Retina (tissue), 1 donor: ENCODE measurements at places on chromosomes 4 and X.
A peak's percentile ranks its signal among the peaks of the same experiment; 100 is the strongest.

GRCh38 chrX:69207216-69207615 is 42.0 kb upstream of the PJA1 start:
- DNase-seq: no peak

- no peak for DNase-seq
Measured at GRCh38 chrX:116357329-116357728, 79.1 kb upstream of the SLC6A14 start.

DNA sequence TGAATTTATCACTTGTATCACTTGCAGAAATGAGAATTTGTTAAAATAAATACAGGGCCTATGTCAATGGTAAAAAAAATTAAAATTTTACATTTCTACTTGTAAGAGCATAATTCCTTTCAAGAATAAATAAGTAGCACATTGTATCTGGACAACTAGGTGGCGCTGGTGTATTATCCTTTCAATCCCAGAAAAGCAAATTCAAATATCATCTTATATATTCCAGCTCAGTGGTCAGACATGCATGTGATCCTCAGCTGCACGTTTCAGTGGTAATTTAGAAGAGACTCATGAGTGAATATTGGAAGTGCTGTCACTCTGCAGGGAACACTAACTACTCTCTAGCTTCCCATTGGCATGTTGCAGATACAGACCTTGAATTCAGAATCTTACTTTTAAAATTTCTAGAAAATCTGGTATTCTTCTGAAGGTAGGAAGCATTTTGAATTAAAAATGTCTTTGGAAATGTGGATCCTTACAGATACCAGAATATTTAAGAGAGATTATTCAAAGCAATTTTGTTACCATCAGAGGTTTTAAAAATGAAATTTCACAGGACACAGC is 1414.7 kb upstream of the TENM3 start:
- peak; percentile 54 for DNase-seq

DNA sequence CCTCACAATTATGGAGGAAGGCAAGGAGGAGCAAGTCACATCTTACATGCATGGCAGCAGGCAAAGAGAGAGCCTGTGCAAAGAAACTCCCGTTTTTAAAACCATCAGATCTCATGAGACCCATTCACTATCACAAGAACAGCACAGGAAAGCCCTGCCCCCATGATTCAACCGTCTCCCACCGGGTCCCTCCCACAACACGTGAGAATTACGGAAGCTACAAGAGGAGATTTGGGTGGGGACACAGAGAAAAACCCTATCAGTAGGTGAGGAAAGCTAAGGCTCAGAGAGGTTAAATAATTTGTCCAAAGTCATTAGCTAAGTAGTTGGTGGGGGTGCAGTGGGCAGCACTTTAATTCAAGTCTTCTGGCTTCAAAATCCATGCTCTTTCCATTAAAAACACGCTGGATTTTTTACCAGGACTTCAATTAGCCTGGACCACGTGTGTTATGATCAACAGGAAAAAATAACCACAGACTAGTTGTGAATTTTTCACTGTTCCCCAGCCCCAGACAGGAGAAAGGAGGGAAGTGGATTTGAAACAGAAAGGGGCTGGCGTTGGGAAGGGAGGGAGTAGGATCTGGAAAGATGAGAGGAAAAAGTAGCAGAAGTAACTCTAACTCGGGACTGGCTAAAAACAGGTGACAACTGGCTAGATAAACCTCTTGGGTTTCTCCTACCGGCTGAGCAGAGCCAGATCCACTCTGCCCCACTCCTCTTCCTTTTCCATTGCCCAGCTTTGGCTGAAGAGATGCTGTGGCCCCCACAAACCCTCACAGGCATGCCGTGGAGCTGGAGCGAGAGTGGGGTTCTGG is 986 bp downstream of the MTMR8 start:
- no peak for DNase-seq

- DNase-seq: no peak
Measured at GRCh38 chr4:25654031-25654970, 1.4 kb upstream of the SLC34A2 start.

- no peak for DNase-seq
Measured at GRCh38 chr4:39621582-39621981, 17.1 kb downstream of the SMIM14 start.

DNA sequence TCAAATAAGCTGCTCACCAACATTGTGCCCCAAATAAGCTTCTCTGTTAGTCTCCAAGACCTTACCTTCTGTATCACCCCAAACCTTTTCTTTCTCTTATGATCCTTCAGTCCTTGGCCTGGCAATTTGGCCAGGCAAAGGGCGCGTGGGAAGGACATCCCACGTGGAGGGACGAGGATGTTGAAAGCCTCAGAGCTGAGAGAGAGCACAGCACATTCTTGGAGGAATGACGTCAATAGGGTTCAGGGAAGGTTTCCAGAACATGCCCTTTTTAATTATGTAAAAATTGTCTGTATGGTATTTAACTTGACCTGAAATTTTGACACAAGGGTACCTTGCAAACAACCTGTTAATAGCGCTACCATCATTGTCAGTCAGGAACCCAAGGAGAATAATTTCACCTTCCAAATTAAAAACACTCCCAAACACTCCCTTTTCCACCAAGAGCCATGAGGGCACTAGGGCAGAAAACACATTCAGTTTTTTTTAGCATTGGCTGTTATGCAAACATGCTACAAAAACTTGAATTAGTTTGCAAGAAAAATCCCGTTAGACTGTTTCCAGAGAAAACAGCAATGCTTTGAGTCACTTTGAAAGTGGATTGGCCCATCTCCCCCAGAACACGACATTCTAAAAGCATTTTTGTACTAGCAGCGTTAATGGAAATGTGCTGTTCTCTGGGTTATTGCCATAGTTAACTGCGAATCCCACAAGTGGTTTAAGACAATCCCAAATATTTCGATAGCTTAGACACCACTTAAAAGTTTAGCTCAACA is 183.2 kb upstream of the PUDP start:
- DNase-seq: no peak

DNA sequence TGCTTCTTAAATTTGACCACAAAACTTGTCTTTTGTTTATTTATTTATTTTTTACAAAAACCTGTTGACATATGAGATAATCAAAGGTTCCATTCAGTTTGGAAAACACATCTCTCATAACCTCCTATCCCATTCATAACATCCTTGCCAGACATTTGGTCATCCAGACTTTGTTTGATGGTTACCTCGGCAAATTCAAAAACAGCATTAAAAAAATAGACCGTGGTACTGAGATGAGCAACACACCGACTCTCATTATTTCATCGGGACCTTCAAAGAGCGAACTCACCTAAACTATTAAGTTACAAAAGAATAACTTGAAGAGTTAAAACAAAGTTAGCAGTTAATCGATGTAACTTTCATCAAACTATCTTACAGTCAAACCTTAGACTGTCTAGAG is 85.8 kb upstream of the RPS6KA3 start:
- no peak for DNase-seq

DNA sequence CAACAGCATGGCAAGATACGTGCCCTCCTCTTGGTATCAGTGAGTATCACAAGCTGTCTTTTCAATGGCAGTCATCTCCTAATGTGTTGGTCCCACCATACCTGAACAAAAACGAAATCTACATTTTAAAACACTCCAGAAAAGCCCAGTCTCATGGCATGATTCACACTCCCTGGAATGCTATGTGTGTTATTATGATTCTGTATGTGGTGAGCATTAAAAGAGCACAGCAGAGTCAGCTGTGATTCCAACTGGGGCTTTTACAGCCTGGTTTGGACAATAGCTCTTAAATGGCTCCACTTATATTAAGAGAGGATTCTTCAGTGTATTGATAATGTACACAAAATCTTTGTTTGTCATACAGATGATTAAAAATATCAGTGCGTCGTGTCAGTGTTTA is 274.1 kb upstream of the GK2 start:
- DNase-seq: no peak

GRCh38 chr4:153480704-153481103 is 14.5 kb downstream of the TMEM131L start:
- no peak for DNase-seq

GRCh38 chr4:112001041-112001440 is 144.2 kb upstream of the FAM241A start:
- DNase-seq: no peak

GRCh38 chr4:78647272-78647671 is 95.7 kb downstream of the ANXA3 start:
- no peak for DNase-seq

- no peak for DNase-seq
Measured at GRCh38 chr4:182206266-182206665, 36.9 kb upstream of the TENM3 start.

DNA sequence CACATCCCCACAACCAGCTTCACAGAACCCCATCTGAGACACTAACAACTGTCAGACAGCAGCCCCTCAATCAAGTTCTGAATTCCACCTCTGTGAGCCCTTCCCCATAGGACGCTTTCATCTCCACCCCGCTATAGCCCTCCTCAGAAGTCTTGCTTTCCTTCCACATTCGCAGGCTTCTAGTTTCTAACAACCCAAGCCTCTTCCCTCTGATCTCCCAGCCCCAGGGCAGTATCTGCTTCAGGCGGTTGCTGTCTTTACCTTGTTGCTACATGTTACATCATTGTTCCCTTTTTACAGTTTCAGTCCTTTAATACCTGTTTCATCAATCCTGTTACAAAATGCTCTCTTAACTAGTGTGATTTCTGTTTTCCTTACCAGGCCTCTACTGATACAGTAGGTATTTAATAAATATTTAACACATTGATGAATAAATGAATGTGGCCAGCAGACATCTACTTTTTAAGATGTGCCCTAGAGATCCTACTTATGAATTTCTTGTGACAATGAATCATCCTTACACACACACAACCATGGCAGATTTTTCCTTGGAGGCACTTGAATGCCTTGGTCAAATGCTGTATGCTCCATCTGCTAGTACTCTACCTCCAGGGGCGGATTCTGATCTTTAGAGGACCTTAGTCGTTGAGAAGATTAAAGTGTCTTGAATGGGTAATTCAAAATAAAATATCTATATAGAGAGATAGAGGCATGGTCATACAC is 164.7 kb upstream of the SLIT2 start:
- peak; percentile 6 for DNase-seq

- DNase-seq: no peak
Measured at GRCh38 chr4:2044542-2045517, 14.3 kb upstream of the NAT8L start.

- DNase-seq: no peak
Measured at GRCh38 chrX:87518504-87518903, 902 bp downstream of the KLHL4 start.

DNA sequence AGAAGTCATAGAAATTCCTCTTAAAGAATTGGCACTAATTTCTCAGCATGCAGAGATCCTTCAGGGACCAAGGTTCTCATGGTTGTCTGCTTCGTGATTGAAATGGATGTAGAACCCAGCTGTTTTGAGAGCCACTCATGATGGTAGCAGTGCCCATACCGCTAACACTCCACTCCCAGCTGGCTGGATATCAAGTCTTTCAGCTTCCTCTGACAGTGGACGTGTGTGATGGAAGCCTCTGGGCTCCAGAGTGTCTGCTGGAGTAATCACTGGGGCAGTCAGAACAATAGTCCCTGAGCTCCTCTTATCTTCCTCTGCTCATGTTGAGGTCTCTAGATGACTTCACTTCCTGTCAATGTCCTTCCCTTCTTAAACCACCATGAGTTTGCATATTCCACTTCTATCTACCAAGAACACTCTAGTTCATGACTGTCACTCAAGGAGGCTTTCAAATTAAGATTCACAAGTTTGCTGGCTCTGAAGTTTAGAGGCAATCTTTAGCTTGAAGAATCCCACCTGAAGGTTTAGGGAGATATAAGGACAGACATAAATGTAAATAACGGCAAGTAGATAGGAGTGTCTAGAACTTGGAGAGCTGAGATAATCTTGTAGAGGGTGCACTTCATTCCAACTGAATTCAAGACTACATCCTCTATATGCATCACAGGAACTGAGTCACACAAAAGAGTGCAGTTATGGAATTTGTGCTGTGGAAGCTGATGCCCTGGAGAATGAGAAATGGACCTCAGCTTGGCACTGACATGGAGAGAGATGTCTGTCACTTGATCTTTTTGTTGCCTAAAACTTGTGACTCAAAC is 64.5 kb upstream of the WDR1 start:
- no peak for DNase-seq

DNA sequence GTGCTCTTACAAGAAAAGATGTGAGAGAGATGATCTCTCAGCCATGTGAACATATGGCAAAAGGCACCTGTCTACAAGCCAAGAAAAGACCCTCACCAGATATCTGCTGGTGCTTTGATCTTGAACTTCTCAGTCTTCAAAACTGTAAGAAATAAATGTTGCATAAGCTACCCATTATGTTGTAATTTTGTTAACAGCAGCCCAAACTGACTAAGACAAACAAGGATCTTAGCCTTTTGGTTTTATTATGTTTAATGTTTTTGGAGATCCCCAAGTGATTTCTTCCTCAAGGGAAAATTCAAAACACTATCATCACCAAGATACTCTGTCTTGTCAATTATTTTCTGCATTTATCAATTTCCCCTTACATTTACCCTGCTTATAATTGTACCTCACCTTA is 21.8 kb upstream of the CCNI start:
- DNase-seq: no peak

DNA sequence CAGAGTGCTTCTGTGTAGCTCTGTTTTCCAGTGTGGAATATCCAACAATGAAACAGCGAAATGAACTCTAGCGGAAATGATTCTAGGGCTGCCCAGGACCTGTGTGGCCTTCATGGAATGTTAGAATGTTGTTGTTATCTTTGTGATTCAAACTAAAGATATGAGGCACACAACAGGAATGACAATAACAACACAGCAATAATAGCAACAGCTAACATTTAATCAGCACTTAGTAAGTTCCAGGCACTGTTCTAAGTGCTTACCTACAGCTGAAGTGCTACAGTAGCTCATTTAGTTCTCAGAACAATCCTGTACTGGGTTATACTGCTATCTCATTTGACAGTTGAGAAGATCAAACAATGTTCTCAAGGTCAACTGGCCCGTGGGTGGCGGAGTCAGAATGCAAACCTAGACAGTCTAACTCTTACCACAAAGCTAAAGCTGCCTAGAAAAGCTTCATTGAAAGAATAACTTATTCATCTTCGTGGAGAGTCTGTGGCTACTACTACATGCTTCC is 63.7 kb downstream of the MAML3 start:
- no peak for DNase-seq

GRCh38 chrX:139889760-139890159 is 43.1 kb downstream of the ATP11C start:
- no peak for DNase-seq
